T follicular helper cell (primary cell): ENCODE measurements at places on chromosomes 1 and 21.

DNA sequence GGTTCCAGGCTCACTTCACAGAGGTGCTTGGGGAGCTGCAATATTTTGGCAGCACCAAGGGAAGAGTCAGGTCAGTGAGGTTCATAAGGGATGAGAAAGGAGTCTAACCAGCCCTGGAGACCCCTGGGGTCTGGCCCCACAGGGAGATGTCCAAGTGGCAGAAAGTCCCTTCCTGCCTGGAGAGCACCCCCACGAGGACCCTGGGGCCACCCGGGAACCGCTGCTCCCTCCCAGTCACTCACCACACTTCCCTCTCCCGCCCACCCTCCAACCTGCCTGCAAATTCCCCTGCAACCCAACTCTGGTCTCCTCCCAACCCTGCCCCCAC lies 6.5 kb upstream of the ITGB2 start:
- DNase-seq: no peak

- DNase-seq: no peak
Measured at GRCh38 chr1:89736937-89737733, 83.7 kb upstream of the LRRC8D start.

DNA sequence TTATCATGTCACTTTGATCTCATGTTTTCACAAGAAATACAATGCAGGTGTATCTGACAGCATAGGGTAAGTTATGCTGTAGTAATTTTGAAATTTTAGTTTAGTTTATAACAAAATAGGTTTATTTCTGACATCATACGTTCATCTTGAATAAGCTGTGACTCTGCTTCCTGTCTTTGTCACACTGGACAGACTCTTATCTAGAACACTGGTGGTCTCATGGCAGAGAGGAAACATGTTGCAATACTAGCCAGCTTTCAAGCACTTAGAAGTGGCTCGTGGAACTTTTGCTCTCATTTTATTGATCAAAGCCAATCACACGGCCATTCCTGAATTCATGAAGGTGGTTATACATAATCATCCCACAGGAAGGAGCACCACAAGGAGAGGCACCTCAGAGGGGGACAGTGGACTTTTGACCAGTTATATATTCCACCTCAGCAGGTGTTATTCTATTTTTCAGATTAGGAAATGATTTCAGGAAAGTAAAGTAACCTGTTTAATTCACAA lies 46.5 kb downstream of the CYP2J2 start:
- DNase-seq: no peak

DNA sequence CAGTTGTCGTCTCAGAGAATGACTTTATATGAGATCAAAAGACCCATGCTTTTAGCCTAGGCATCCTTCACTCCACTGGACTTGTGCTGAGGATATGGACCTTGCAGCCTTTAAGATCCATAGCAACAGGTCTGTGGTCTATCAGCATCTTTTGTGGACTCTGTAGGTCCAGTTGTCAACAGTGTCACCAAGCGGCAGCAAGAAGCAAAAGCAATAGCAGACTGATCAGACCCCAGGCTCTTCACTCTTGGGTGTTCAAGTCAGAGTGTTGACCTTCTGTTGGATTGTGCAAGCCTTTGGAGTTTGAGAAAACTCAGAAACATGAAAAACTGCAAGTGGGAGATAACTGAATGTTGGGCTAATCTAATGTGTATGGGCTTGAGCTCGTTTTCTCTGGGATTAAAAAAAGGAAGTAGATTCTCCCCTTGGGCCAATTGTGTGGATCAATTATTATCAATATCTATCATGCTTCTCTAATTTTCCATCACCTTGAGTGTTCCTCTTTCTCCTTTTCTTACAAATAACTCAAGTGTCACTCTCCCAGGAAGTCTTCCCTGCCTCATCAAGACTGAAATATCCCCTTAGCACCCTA lies 144.2 kb downstream of the LYPLAL1 start:
- DNase-seq: no peak

DNA sequence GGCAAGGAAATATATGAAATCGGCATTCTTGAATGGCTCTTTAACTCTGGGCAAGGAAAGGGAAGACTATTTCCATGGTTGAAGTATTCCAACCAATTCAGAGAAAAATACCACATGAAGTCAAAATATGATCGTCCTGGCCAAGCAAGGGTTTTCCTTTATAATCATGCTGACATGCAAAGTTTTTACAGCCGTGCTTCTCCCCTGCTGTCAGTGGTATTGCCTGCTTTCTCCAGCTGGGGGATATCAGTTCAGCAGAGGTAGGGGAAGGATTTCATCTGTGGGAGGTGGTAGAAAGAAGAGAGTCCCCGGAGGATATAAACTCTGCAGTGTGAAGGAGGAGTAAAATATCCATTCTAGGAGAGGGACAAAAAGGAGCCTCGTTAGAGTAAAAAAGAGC lies 322.8 kb downstream of the PAPPA2 start:
- DNase-seq: no peak

DNA sequence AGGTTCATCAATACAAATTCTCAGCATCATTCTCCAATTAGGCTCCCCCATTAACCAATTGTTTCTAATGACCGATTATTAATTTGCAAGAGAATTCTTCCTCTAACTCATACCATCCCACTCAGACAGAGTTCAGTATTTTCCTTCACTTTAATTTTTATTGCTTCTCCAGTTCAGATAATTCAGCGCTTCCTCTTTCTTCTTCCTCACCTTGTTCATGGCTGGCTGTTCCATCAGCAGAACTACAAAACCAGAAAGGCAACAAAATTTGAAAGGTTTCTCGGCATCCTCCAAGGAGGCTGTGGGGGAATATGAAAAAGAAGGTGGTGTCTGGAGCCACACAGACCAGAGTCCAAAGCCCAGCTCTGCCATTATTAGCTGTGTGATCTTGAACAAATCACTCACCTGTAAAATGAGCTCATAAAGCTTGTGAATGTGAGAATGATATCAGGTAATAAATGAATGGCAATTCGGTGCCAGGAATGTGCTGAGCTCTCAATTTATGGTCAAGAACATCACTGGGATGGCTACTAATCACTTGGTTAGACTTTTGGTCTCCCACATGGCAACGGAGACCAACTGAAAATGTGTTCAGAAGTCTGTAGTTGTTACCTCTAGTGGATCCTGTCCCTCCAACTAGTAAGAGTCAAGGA lies 11.7 kb upstream of the ZNF436 start:
- DNase-seq: no peak

DNA sequence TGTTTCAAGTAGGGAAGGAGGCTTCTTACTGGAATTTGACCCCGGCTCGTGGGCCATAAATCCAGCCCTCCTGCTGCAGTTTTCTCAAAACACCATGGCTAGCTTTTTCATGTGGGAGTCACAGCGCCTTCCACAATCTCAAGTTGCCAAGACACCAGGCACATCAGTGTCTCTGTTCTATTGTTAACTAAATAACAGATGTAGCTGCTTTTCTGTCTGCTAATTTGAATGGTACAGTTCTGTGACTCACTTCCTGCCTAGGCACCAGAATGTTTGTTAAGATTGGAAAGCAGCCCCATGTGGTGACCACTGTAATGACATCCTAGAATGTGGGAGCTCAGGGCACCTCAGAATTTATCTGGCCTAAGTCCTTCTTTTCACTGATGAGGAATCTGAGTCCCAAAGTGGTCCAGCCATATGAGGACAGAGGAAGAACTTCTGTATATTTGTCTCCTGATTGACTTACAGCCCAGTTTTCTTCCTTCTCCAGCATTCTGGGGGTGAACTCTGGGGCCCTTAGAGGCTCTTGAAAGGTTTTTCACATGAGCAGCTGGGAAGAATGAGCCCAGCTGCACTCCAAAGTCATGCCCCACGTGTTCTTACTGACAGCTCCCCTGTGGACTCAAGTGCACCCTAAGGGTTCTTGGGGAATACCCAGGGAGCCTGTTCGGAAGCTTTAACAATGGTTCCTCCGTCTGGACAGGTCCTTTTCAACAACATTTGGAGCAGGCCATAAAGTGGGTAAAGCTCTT lies 27.5 kb downstream of the TRIM45 start:
- DNase-seq: no peak

- DNase-seq: no peak
Measured at GRCh38 chr1:113780374-113781146, 21.3 kb upstream of the PHTF1 start.

DNA sequence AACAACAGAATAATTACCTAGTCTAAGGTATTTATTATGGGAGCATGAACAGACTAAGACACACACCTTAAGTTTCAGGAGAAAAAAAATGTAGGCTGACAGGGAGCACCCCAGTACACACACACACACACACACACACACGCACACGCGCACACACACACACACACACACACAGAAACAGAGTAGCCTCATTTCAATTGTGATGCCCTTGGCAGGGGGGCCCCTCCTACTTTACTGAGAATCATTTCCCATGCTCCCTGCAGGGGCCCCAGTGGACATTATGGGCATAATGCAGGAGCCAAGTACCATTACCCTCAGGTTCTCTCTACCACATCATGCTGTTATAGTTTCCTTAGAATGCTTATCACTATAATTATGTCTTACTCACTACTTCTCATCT lies 104.9 kb downstream of the CDC7 start:
- no peak for DNase-seq

DNA sequence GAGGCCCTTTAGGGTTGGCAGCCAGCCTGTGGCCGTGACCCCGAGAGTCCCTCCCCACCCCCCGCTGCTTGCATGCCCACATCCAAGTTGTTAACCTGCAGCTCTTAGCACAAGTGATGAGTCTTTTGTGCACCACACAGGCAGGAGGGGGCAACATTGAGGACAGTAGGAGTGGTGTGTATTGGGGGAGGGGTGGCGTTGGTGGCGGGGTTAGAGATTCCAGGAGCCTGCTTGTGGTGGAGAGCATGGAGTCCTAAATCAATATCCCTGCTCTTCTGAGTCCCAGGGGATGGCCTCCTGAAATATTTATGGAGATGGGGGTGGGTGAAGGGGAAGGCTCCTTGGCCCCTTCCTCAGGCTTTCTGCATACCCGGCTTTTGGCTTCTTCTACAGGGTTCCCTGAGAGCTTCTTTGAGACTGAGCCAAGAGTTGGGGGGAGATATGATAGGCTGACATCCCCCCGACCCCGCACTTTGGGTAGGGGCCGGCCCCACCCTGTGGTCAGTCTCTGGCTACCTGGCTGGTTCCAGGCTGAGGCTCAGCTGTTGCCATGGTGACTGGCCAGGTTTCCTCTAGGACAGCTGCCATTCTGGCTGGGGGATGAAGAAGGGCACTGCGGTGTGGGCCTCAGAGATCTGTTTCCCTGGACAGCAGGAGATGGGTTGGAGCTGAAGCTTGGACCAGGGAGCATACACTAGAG lies 5.0 kb downstream of the CHRNB2 start:
- no peak for DNase-seq

GRCh38 chr1:202807451-202807925 lies 733 bp downstream of the KDM5B start:
- DNase-seq: peak; percentile 16

GRCh38 chr1:63955370-63956145 lies 181.7 kb downstream of the ROR1 start:
- no peak for DNase-seq

GRCh38 chr1:64497088-64497883 lies 27.4 kb downstream of the CACHD1 start:
- no peak for DNase-seq

DNA sequence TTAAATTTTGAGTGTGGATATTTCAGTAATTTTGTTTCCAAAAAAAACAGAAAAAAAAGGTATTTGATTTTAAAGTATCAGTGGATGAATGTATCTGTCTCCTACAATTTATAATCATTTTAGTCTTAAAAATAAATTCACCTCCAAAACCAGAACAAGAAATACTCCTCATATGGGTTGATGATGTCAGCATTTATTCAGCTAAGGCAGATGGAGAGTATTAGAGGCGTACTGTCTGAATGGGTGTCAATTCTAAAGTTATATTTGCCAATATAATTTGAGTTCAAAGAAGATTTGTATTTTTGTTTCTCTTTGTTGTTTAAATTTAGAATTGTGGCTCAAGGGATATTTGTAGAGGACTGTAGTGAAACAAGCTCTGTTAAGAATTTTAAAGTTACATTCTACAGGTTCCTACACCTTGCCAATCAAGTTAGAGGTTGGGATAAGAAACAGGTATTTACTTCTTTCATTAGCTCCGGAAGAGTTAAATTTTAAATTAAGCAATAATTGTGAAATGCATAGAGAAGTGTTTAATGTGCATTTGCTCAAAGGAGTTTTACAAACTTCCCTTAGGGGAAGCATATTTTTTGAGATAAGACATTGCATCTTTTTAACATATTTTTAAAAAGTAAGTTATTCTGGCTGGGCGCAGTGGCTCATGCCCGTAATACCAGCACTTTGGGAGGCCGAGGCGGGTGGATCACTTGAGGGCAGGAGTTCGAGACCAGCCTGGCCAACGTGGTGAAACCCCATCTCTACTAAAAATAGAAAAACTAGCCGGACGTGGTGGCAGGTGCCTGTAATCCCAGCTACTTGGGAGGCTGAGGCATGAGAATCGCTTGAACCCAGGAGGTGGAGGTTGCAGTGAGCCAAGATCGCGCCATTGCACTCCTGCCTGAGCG lies 1.2 kb downstream of the PLA2G4A start:
- DNase-seq: no peak

DNA sequence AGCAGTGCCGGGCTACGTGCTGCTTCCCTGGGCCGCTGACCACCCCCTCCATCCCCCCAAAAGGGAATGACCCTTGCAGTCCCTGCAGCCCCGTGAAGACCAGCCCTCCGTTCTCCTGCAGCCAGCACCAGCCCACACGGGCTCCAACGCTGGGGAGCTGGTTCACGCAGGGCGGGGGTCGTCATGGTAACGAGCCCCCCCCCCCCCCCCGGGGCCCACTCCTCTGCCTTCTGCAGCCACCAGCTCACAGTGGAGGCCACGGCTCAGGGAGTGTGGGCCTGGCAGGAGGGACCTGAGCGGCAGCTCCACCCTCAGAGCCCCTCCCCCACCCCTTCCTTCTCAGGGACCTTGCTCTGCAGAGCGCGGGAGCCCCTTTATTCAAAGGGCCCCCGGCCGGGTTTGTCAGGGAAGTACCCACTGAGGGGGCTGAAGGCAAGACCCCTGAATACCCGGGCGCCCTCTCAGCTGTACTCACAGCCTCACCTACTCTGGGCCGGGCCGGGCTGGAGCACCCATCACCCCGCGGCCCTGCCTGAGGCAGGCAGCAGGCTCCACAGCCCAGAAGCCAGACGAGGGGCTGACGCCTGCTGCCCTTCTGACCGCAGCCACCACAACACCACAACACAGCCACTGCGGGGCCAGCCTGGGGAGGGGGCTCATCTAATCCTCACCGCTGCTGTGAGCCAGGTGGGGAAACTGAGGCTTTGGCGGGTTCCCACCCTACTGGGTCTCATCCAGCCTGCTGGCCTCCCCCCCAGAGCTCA lies 12.6 kb downstream of the MEGF6 start:
- no peak for DNase-seq
